ENCODE measurements at places on chromosomes 5 and 9.

GRCh38 chr9:26673261-26673660, 219.3 kb downstream of the CAAP1 start:
- DNase-seq: no peak

- no peak for DNase-seq
Observed at GRCh38 chr9:19385786-19386501, 5.9 kb upstream of the RPS6 start.

DNA sequence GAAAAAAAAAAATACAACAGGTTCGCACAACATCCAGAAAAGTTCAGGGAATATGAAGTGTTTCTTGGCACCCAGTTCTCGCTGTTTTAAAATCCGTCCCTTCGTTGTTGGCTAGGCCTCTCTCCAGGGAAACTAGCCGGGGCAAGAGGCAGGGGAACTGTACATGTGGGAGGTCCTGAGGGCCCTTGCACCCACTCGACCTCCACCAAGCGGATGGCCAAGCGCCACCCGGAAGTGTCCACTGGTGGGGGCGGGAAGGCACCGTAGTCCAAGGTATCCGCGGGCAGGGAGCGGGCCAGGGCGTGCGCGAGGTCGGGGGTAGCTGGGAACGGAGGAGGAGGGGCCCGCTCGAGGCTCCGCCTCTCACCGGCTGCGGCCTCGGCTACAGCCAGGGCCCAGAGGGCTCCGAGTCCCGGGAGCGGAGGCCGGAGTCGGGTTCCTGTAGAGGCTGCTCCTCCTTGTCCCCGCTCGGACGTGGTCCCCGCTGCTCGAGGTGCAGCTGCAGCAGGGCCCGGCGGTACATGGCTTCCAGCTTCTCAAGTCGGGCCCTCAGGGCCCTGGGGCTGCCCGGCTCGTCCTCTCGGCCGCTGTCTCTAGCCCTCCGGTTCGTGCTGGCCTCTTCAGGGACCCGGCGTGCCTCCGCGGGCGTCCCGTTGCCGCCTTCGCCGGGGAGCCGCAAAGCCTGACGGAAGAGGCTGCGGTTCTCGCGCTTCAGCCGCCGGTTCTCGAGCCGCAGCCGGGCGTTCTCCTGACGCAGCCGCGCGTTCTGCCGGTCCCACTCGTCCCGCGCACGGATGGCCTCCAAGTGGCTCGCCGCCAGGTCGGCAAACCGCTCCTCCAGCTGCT, 720 bp downstream of the TUSC1 start:
- no peak for DNase-seq

DNA sequence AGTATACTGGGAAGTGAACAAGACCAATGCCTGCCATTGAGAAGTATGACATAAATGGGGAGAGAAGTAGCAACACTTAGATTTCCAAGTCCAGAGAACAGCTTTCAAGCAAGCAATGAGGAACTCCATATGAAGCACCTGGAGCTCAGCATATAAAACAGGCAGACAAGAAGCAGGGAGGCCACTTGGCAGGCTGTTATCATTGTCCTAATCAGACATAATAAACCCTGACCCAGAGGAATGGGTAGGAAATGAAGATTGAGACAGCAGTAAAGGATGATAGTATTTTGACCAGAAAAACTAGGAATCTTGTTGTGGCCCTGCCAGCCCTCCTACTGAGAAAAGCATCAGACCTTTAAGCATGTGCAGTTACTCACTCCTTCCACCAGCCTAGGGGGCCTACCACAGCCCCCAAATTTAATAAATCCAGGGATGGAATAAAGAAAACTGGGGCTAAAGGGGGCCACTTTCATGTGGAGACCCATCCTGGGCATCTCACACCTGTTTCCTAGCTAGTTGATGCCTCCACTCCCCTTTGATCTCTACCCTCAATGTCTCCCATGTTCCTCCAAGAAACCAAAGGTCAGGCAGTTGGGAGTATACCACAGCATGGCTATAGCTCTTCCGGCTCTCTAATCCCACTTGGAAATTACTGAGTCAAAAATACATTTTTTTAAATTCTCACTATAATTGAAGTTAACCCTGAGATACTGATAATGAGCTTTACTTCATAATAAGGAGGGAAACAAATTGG, 135.1 kb downstream of the SIL1 start:
- no peak for DNase-seq

- no peak for DNase-seq
Observed at GRCh38 chr9:127203681-127204327, 60.8 kb upstream of the GARNL3 start.

GRCh38 chr5:146682899-146683532, 167.0 kb upstream of the GPR151 start:
- DNase-seq: no peak

DNA sequence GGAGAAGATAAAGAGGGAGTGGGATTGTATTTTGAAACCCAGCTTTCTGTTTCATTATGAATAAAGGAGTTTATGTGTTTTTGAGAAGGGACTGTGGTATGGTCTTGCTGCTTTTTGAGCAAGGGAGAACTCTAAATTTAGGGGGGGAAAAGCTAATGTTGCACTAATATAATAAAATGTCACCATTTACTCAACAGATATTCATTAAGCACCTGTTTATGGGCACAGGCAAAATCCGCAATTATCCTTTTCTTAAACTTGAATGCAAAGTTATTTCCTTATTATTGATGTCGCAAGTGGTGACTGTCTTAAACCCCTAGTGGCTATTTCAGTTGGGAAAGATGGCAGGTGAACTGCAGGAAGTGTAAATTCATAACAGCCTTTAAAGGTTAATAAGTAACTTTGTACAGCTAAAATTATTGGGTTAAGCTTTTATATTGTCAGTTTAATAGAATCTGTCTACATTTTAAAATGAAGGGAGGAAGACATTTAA, 1.5 kb downstream of the CDC42SE2 start:
- DNase-seq: no peak

DNA sequence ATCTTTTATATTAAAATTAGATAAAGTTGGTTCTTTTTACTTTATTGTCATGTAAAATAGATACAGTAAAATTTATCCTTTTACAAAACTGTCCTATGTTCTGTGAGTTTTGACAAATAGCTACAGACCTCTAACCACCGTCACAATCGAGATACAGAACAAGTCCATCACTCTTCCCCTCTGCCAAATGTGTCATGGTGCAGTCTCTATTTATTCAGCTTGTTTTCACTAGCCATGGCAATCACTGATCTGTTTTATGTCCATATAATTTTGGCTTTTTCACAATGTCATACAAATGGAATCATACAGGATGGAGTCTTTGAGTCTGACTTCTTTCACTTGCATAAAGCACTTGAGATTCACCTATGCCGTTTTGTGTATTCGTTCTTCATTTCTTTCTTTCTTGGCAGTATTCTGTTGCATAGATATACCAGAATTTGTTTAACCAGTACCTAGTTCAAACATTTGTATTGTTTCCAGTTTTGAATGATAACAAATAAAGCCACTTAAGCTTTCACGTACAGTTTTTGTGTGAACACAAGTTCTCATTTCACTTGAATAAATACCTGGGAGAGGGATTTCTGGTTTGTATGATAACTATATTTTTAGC, 273.2 kb upstream of the MPDZ start:
- DNase-seq: no peak

DNA sequence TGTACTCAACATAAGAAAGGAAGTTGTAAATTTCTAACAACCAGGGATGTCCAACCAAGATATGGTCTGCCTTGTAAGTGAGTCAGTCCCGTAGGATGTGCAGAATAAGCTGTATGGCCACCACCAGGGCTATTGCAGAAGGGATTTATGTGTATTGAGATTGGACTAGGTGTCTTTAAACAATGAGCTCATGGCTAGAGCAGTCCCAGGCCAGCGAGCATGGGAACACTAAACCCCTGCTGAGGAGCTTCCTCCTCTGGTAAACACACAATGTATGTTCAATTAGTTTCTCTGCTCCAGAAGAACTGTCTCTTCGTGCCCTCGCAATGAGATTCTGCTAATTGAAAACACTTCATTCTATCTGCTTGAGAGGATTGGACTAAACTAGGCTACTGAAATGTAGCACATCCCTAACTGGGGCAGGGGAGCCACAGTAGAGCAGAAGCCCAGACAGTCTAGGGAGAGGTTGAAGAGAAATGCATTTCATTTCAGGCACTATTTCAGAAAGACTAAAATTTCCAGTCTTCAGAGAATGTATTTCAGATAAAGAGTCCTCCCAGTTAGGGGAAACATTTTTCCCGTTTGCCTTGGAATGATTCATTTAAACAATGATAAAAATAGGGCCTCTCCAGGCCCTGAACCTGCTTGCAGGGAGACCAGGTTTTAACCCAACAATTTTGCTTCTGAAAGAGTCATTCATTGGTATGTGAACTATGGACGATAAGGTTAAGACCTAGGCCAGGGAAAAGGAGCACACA, 154.7 kb downstream of the FAM114A2 start:
- DNase-seq: no peak
